ENCODE measurements at places on chromosomes 3 and 15. TPM values are rescaled to one million over a fixed set of nuclear protein-coding genes. Genes with fewer than 3 reads are reported as not detected.

Gene TRH
- total RNA-seq, result not detected

DNA sequence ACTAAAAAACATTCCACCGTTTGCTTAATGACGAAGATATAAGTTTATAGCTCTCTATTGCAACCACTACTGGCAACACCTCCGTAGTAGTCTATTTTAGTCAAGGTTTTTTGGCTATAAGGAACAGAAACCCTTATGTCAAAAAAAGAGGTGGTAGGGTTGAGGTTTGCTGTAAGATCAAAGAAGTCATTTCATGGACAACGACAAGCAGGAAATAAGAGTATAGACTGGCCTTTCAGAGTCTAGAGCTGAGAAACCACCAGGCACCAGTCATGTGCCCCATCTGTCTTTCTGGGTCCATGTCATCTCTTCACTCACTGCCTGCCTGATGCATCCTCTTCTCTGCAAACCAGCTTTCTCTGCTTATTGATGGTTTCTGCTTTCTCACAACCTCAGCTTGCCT lies 42.7 kb downstream of the THBS1 start:
- no peaks in the 10 kb centered on the region for H3K36me3 ChIP-seq
- no peaks in the 10 kb centered on the region for H3K27me3 ChIP-seq
- no peak for DNase-seq
- no peak overlapping the region for H3K27ac ChIP-seq

Gene INSYN1
- 17.1 TPM for total RNA-seq

DNA sequence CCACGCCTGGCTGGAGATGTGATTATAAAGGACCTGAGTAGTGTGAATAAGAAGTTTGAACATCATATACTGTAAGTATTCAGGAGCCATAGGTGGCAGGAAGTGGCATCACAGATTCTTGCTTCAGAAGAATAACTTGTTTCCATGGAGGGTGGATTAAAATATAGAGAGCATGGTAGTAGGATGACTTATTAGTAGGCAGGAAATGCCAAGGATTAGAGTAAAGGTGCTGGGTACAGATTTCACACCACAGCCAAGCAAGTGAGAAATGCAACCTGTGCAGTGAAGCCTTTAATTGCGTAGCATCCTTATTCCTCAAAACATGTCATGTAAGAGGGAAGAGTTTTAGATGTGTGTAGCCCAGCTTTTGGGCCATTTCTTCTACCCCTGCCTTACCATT lies 30.8 kb downstream of the IFT122 start:
- H3K4me3 ChIP-seq, result no peak overlapping the region
- no peaks in the 10 kb centered on the region for H3K27me3 ChIP-seq
- no peaks in the 10 kb centered on the region for H3K4me1 ChIP-seq
- DNase-seq, result no peak
- no peak overlapping the region for H3K27ac ChIP-seq

DNA sequence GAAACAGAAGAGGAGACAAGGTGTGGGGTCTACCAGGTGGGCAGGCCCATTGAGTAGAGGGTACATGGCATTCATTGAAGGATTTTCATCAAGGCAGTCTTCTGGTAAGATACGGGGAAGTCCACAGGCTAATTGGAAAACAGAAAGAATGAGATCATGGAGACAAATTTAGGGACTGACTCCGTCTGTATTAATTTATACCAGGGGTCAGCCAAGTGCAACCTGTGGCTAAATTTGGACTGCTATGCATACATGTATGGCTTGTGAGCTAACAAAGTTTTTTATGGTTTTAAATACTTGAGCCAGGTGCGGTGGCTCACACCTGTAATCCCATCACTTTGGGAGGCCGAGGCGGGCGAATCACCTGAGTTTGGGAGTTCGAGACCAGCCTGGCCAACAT lies 21.1 kb upstream of the SNRPN start:
- no peak overlapping the region for H3K4me3 ChIP-seq
- no peaks in the 10 kb centered on the region for H3K4me1 ChIP-seq
- no peaks in the 10 kb centered on the region for H3K27me3 ChIP-seq
- H3K27ac ChIP-seq, result no peak overlapping the region
- H3K36me3 ChIP-seq, result no peaks in the 10 kb centered on the region

DNA sequence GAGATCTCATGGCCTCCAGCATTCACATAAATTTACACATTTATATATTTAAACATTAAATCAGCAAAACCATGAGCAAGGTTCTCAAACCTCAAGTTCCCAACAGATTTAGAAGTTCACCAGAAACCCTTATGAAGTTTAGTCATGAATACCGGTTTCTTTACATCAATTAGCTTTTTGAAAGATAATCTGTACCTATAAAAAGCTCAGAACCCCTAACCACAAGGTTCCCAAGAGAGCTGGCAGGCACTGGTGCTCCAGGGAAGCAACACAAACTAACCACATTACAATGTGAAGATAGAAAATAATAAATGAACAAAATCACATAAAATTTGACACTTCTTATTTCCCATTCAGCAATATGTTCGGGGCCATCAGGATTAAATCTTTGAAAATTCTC lies 150.9 kb downstream of the FBN1 start:
- peaks cover 17% of the 10 kb centered on the region for H3K36me3 ChIP-seq
- H3K4me3 ChIP-seq, result no peak overlapping the region
- H3K27me3 ChIP-seq, result no peaks in the 10 kb centered on the region
- no peaks in the 10 kb centered on the region for H3K4me1 ChIP-seq

Gene TAGLN3
- total RNA-seq, result 1.5 TPM

DNA sequence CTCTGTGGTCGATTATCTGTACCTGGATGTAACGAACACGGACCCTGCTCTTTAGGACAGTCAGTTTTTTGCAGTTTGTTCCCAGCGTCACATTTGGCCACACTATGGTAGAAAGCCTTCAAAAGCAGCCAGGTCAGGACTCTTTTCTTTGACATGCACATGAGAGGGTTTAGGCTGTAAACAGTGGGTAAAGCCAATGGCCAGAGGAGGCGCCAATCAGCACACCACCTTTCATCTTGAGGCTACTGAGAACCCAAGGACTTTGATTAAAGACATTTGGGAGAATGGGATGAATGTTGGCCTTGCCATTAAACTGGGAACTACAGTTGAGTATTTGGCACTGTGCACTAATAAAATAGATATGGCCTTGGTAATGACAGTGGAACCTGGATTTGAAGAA lies 225.9 kb downstream of the OXSM start:
- no peak overlapping the region for H3K4me3 ChIP-seq
- H3K4me1 ChIP-seq, result no peaks in the 10 kb centered on the region
- no peaks in the 10 kb centered on the region for H3K27me3 ChIP-seq
- H3K36me3 ChIP-seq, result no peaks in the 10 kb centered on the region
- no peak overlapping the region for H3K27ac ChIP-seq

GRCh38 chr15:78761891-78762385 lies 49.3 kb downstream of the ADAMTS7 start:
- H3K27me3 ChIP-seq, result no peaks in the 10 kb centered on the region
- DNase-seq, result no peak
- H3K36me3 ChIP-seq, result no peaks in the 10 kb centered on the region
- H3K4me3 ChIP-seq, result no peak overlapping the region

- H3K4me1 ChIP-seq, result no peaks in the 10 kb centered on the region
- DNase-seq, result no peak
- H3K27me3 ChIP-seq, result no peaks in the 10 kb centered on the region
- H3K4me3 ChIP-seq, result no peak overlapping the region
Observed at GRCh38 chr15:58324533-58324932, 107.3 kb upstream of the LIPC start.

All from upper lobe of left lung (tissue), 6 donors.